ENCODE measurements at places on chromosomes 6 and 20.

DNA sequence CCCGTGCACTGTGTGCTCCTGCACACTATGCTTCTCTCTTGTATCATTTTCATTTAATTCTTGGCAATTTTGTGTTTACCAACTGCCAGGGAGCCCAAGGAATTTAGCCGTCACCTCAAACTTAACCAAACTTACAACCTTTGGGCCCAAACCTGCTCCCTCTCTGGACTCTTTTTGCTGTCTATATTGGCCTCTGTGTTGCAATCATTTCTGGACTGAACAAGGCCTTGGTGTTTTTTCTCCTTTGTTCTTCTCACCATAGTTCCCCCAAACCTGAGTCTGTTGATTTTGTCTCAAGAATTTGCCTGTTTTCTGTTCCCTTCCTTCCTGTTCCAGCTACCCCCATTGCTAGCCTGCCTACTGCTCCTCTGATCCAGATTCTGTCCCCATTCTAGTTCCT, 19.2 kb downstream of the DCBLD1 start:
- no peak for DNase-seq

DNA sequence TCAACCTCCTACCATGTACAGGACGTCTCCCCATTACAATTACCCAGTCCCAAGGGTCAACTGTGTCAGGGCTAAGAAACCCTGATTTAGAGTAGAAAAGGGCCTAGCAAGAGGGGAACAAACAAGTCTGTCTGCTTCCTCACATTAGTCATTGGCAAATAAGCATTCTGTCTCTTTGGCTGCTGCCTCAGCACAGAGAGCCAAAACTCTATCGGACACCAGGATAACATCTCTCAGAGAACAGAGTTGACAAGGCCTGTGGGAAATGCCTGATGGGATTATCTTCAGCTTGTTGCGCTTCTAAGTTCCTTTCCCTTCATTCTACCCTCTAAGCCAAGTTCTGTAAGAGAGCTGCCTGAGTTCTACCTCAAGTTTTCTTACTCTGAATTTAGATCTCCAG, 19.0 kb upstream of the VSX1 start:
- DNase-seq, result no peak

DNA sequence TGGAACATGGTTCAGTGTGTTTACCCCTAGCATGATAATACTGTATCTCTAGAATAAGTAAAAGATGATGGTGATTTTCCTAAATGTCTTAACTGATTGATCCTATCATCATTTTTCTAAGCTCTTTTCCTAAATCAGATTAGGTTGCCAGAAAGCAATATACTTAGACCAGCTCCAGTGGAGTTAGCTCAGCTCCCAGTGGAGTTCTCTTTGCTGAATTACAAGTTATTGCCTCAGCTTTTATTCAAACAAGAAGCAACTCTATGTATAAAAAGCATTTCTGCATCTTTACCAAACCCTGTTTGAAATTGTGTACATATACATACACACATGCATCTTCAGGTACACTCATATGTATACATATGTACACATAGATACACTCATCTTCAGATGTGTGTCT, 44.9 kb downstream of the SNX9 start:
- no peak for DNase-seq

DNA sequence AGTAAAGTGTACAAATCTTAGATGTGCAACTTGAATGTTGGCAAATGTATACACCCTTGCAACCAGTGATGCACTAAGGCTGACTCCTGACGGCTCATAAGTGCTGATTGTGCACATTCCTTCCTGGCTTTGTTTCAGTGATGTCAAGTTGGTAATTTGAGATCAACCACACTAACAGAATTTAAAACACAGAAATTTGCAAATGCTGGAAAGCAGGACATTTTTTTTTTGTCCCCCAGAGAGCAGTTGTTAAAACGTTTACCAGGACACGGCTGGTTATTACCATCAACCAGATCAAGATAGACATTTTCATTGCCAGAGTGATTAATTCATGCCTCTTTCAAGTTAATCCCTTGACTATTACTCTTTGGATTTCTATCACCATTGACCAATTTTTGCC, 735.6 kb downstream of the RFPL4B start:
- DNase-seq, result no peak

DNA sequence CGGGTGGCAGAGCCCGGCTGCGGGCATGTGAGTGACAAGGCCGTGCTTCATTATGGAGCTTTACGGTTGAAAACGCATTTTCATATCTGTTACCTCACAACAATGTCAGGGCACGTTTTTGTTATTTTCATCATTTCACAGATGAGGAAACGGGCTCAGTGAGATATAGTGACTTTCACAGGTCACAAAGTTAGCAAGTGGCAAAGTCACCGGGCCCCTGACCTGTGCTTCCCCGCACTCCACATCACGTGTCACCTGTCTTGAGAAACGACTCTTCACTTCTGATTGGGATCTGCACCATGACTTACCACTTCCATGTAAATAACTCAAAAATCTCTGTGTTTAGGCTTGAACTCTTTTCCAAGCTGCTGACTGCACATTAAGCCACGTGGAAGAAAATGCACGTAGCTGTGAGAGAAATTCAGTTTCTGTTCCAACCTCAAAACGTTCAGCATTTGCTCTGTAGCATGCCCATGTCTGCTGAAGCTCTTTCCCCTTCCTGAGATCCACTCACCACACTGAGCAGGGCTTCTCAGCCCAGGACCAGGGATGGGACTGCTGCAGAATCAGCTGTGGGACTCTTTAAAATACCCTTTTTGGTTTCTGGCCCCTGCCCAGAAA, 107.2 kb downstream of the ARMC2 start:
- no peak for DNase-seq

DNA sequence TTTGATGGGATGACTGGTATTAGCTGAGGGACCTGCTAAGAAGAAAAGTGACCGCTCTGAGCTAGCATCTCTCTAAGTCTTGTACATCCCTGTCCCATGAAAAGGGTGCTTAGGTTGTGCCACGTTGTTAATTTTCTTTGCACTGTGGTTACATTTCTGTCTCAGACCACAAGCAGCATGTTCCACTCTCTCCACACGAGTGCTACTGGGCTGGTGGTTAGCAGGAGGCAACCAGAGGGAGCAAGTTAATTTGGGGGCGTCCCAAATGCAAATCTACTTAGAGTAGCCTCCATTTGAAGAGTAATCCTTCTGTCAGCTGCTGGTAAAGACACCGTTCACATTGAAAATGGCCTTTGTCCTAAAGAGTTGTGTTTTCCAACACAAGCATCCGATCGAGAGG, 3.4 kb upstream of the SCML4 start:
- no peak for DNase-seq

DNA sequence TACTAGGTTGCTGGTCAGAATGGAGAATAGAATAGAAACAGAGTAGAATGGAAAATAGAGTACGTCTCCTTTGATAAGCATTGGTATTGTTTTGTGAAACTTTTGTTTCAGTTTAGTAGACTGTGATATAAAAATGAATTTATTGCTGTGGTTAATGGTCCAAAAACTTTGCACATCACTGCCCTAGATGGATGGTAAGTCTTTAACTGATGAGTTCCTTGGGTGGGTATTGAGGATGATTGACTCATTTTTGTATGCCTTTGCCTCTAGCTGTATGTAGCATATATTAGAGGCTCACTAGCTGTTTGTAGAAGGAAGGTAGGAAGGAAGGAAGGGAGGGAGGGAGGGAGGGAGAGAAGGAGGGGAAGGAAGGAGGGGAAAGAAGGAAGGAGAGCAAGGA, 48.3 kb downstream of the ZDHHC14 start:
- DNase-seq, result no peak

GRCh38 chr6:128538763-128539162, 18.4 kb upstream of the PTPRK start:
- no peak for DNase-seq

GRCh38 chr20:19768325-19768842, 10.3 kb downstream of the RIN2 start:
- no peak for DNase-seq

GRCh38 chr6:149642829-149643580, 5.5 kb downstream of the KATNA1 start:
- no peak for DNase-seq

DNA sequence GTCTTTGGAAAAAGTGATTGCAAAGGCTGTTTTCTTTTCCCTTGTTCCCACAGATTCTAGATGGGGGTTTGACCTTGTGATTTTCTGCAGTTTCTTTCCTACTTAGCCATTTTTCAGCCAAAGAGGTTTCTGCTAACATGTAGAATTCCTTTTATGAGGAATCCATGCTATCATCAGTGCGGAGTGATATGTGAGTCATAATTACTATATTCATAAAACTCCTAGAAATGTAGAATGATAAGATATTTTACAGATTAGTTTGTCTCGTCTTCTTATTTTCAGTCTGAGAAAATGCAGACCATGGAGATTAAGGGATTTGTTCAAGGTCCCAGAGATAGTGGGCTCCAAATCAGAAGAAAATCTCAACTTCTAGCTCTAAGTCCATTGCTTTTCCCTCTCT, 98.6 kb downstream of the KCNQ5 start:
- DNase-seq, result no peak

- DNase-seq, result no peak
These were observed 231.8 kb downstream of the SOD2 start for GRCh38 chr6:159461266-159461665.

GRCh38 chr6:34934516-34934915, 45.5 kb downstream of the ANKS1A start:
- no peak for DNase-seq

DNA sequence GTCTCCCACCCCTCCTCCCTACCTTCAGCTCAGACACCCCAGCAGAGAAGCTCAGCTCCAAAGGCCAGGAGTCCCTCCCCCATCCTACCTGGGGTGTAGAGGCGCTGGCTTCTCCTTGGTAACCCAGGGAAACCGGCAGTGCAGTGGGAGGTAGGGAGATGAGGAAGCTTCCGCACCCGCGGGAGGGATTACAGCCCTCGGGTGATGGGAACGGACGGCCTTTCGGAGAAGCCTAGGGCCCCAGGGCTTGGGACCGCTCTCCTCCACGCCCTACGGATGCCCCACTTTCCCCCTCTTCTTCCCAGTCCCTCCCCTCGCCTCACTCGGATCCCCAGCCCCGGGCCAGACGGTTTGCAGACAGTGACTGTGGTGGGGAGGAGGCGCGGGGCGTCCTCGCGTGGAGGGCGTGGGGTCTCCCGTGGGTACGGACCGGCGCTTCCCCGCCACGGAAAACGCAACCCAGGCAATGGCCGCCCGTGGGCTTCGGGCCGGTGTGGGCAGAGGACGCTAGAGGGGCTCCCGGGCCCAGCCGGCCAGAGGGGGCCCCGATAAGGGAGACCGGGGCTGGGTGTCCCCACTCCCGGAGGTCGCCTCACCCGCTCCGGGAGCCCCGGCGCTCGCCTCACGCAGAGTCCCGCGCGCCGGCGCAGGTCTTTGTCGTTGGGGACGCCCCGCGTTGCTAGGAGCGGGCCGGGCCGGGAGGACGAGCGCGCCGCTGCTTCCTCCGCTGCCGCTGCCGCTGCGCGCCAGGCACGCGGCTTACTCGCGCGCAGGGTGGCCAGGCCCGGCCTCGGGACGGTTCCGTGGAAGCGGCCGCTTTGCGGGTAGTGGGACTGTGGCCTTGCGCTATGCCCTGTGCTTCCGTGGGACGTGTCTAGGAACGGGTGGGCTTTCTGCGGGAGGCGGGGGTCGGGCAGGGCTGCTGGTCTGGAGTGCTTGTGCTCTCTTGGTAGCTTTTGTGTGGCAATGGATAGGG, 15.8 kb downstream of the AARS2 start:
- DNase-seq, result peak; percentile 52

DNA sequence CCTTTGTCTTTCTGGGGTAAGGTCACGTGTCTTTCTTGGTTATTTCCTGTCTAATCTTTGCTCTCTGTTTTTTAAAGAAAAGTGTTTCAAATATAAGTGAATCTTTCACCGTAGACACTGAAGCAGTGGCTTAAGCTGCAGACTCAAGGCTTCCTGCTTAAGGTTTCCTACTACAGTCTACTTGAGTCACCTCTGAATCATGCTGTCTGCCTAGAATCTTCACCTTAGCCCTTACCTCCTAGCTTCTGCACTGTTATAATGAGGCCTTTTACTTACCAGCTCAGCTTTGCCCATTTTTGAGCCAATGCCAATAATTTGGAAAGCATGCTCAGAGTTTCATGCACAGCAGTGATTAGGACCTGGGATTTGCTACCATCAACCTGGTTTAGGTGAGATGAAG, 30.6 kb downstream of the ADGRF4 start:
- DNase-seq, result no peak

- DNase-seq, result no peak
These were observed 17.3 kb upstream of the POU5F1 start for GRCh38 chr6:31187780-31188194.

GRCh38 chr20:44911264-44911921, 1.5 kb downstream of the PABPC1L start:
- peak; percentile 38 for DNase-seq

GRCh38 chr20:11979306-11979990, 61.8 kb downstream of the BTBD3 start:
- no peak for DNase-seq

DNA sequence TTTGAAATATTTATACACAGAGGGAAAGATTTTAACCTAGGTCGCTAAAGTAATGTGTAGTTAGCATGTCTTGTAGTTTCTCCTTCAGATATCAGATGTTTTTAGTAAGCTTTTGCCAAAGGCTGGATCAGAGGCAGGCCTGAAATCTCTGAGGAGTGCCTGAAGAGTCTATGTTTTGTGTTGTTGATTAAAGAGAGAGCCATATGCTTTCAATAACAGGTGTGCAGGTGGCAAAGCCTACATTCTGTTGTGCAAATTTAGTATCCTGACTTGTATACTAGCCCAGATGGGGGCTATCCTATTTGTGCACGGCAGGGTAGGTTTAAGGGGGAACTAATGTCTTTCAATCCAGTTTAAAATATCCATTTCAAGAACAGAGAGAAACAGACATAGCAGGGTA, 167.1 kb upstream of the ATXN1 start:
- no peak for DNase-seq

GRCh38 chr6:116289876-116290275, 10.1 kb upstream of the TSPYL1 start:
- DNase-seq, result no peak

DNA sequence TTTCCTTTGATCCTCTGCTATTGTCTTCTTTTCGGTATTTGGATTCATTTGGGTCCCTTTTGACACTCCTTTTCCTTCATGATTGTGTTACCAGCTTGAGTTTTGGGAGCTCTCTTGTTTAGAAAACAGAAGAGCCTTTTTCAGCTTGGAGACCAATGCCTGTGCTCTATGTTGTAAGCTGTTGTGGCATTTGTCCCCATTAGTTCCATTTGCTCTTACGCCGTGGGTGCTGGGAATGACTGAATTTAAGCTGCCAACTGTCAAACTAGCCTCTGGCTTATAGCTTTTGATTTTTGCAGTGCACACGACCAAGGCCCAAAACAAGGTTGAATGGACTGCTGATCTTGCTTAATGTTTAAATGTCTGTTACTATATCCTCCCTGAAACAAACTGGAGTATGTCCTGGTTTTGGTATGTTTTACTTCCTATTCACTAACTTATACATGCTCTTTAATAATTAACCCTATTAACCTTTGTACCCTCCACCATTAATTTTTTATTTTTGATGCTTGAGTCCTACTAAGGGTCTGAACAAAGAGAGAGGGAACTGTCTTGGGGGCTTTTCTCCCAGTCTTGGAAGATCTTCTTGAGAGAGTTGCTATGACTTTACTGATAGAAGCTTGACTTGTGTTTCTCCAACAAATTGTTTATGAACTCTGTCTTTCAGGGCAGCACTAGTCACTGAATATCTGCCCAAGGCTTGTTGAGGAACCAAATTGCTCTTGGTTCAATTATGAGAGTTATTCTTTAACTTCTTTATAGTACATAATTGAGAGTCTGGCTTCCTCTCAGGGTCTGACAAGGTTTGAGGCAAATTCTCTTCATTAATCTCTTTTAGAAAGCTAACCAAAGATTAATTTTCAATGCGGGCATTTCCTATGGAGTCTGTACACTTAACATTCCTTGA, 100.3 kb upstream of the SIRPG start:
- DNase-seq, result no peak

- DNase-seq, result no peak
These were observed 6.6 kb upstream of the CPXM1 start for GRCh38 chr20:2807019-2807418.
